Fibroblast of lung (primary cell): ENCODE measurements at places on chromosomes 11 and 22.

- no peak for DNase-seq
These were observed 40.2 kb upstream of the CCDC34 start for GRCh38 chr11:27403195-27403594.

DNA sequence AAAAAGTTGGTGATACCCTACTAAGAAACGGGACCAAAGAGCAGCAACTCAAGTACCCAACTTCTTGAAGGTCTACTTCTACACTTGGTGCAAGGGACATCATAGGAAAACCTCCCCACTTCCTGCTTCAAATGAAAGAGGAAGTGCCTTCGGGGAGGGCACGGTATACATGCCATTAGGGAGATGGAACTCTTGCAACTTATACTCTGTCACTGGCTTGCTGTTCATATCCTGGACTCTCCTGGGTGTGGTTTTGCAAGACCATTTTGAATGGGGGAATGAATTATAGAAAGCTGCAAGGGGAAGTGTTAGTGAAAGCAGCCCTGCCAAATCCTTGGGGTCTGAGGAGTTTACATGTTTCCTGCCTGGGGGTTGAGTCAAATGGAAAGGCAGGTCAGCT lies 41.9 kb downstream of the CSNK2A3 start:
- DNase-seq, result no peak

- peak; percentile 58 for DNase-seq
These were observed 26.0 kb downstream of the NEAT1 start for GRCh38 chr11:65448418-65449105.

DNA sequence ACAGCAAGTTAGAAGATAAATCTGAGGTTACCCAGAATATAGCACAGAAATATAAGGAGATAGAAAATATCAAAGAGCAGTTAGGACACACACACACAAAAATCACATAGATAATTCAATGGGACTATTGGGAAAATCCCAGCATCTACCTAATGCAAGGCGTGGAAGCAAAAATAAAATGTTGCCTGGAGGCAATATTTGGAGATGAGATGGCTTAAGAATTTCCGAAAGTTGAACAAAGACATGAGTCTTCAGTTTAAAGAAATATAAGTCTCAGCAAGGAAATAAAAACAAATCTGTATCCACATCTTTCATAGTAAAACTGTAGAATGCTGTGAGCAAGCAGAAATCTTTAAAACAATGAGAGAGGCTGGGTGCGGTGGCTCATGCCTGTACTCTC lies 29.5 kb upstream of the ACR start:
- no peak for DNase-seq

GRCh38 chr11:123677510-123677909 lies 23.1 kb upstream of the SCN3B start:
- no peak for DNase-seq

GRCh38 chr11:69674267-69674885 lies 777 bp downstream of the LTO1 start:
- DNase-seq, result peak; percentile 88

GRCh38 chr11:96051820-96052219 lies 127.9 kb upstream of the MTMR2 start:
- DNase-seq, result no peak

GRCh38 chr11:119975561-119976152 lies 162.3 kb downstream of the TRIM29 start:
- DNase-seq, result no peak

DNA sequence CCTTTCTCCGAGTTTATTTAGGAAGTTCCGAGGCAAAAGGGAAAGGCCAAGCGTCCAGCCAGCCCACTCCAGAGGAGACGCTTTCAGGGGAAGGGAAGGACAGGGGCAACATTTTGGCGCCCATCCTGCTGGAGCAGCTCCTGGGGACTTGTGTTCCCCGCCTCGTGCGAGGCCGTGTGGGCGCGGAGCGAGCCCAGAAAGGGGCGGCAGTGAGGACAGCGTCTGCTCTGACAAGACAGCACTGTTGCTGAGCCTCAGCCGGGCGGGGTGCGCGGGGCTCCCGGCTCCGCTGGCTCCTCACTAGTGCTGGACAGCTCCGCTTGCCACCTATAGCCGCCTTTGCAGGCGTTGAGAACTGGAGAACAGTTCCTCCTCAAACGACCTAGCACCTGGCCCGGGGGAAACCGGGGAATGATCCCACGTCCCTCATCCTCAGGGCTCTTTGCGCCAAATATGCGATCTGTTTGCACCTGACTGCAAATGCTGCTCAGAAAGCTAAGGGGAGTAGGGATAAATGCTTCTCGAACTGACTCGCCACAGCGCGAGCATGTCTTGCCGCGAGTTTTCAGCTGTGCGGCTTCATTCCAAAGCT lies 722 bp upstream of the GUCY1A2 start:
- DNase-seq, result peak; percentile 75

- no peak for DNase-seq
These were observed 2.5 kb downstream of the RHBDD3 start for GRCh38 chr22:29265305-29265704.

GRCh38 chr11:3879216-3879966 lies 23.9 kb downstream of the STIM1 start:
- no peak for DNase-seq

GRCh38 chr22:41517172-41518047 lies 26.9 kb downstream of the POLR3H start:
- peak; percentile 63 for DNase-seq

GRCh38 chr11:89521294-89521693 lies 30.1 kb upstream of the NOX4 start:
- DNase-seq, result peak; percentile 60

DNA sequence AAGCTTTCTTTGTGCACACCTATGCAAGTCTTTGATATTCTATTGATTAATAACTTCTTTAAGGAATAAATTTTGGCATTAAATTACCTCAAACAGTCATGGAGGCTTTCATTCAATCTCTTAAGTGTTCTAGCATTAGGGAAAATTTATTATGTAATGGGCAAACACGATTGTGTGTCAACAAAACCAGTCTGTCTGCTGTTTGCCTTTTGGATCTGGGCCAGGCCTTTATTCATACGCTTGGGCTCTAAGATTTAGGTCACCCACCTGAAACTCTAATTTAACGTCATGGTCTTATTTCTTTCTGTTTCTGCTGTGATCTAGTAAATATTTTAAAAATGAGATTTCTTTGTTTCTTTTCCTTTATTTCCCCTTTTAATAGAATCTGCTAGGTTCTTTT lies 1270.6 kb downstream of the LRRC4C start:
- no peak for DNase-seq

- DNase-seq, result peak; percentile 73
These were observed 15.2 kb upstream of the NUP160 start for GRCh38 chr11:47863189-47863897.
